ENCODE measurements at places on chromosomes 3 and 15. TPM values are rescaled to one million over a fixed set of nuclear protein-coding genes. Genes with fewer than 3 reads are reported as not detected.

DNA sequence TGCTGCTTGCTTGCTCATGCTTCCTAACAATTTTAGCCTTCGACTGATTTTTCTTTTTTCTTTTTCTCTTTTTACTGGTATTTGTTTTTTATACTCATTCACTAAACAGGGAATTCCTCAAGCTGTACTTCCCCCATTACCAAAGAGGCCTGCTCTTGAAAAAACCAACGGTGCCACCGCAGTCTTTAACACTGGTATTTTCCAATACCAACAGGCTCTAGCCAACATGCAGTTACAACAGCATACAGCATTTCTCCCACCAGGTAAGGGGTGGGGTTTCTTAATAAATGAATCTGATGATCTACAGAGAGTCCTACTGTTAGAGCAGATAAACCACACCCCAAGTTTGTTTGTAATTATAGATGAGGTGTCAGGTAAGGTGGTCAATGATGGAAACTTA is 178.8 kb downstream of the MBNL1 start:
- H3K27ac ChIP-seq, result no peak overlapping the region

GRCh38 chr15:94070356-94071295 is 160.7 kb upstream of the MCTP2 start:
- H3K27me3 ChIP-seq, result no peaks in the 10 kb centered on the region
- no peaks in the 10 kb centered on the region for H3K36me3 ChIP-seq
- H3K4me3 ChIP-seq, result peak overlapping the region; percentile 14
- peak overlapping the region; percentile 43 for H3K27ac ChIP-seq
- DNase-seq, result peak; percentile 78
- peaks cover 13% of the 10 kb centered on the region for H3K4me1 ChIP-seq

DNA sequence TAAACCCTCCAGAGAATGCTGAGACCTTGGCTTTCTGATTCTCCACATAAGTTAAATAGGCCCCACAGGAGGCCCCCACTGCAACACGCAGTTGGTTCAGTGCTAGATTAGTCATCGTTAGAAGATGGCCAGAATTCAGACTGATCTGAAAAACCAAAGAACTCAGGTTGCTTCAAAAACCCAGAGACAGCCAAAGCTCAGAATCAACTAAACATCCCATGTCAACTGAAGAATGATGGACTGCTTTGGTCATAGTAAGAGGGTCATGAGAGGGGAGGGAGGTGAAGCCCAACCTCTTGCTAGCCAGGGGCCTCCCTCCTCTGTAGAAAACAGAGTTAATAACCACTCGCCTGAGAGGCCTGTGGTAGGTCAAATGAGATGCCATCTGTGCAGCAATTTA is 93.1 kb downstream of the AKAP13 start:
- H3K4me3 ChIP-seq, result no peak overlapping the region
- peak; percentile 53 for DNase-seq
- H3K36me3 ChIP-seq, result no peaks in the 10 kb centered on the region
- peaks cover 15% of the 10 kb centered on the region for H3K4me1 ChIP-seq

GRCh38 chr3:46890132-46890531 is 12.6 kb downstream of the PTH1R start:
- no peak overlapping the region for H3K27ac ChIP-seq
- H3K4me3 ChIP-seq, result no peak overlapping the region
- peaks cover 58% of the 10 kb centered on the region for H3K27me3 ChIP-seq
- DNase-seq, result no peak
- no peaks in the 10 kb centered on the region for H3K36me3 ChIP-seq
- H3K4me1 ChIP-seq, result peaks cover 24% of the 10 kb centered on the region

Gene WWTR1
- total RNA-seq, result 35.5 TPM

Gene NMB
- 3.0 TPM for total RNA-seq

- H3K4me1 ChIP-seq, result peaks cover 11% of the 10 kb centered on the region
- no peak overlapping the region for H3K27ac ChIP-seq
- no peaks in the 10 kb centered on the region for H3K27me3 ChIP-seq
- no peak for DNase-seq
- no peak overlapping the region for H3K4me3 ChIP-seq
Measured at GRCh38 chr3:40763807-40764206, 239.0 kb downstream of the ZNF621 start.

- no peak overlapping the region for H3K4me3 ChIP-seq
- H3K27ac ChIP-seq, result no peak overlapping the region
- DNase-seq, result no peak
- H3K27me3 ChIP-seq, result no peaks in the 10 kb centered on the region
Measured at GRCh38 chr3:73924048-73924447, 299.3 kb upstream of the PDZRN3 start.

DNA sequence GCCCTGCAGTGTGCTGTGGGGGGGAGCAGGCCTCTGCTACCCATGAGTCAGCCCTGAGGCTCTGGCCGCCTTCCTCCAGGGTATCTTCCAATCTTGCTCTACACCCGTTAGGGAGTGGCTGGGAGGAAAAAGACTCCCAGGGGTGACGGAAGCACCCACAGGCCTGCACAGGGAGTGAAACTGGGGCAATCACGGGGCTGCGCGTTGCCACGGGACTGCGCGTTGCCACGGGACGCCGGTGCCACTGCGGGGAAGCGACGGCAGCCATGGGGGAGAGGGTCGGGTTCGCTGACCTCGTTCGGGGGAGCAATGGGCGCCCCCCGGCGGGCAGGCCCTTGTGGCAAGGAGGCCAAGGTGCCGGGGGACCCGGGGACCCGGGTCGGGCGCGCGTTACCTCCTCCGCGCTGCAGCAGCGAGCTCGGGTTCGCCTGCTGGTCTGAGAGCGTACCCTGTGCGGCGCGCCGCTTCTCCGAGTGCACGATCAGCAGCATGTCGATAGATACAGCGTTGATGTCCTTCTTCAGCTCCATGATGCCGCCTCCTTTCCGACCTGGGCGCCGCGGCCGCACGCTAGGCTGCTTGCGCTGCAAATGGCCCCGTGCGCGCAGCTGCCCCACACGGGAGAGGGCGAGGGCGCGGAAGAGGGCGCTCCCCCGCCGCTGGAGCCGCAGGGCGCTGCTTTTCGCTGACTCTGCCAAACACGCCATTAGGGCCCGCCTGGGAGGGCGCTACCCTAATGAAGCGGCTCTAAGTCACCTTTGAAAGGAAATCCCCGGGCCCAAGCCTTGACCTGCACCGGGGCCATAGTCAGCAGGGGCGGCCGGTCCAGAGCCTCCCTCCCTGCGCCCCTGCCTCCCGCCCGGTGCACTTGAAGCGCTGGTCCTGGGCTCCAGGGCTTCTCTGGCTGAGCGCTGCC is at the start of gene KY:
Gene KY, minus strand, starts transcription at position 592 of the 916 bp plus-strand sequence. Its CDS starts 62 bp downstream, at position 530.
- H3K4me1 ChIP-seq, result peaks cover 45% of the 10 kb centered on the region
- peak within 1 kb of the TSS; percentile 72 for H3K27ac ChIP-seq
- DNase-seq, result peak; percentile 79
- peaks cover 25% of the 10 kb centered on the region for H3K27me3 ChIP-seq
- H3K36me3 ChIP-seq, result peaks cover 8% of the 10 kb centered on the region

Gene CIDEC
- total RNA-seq, result 0.13 TPM

DNA sequence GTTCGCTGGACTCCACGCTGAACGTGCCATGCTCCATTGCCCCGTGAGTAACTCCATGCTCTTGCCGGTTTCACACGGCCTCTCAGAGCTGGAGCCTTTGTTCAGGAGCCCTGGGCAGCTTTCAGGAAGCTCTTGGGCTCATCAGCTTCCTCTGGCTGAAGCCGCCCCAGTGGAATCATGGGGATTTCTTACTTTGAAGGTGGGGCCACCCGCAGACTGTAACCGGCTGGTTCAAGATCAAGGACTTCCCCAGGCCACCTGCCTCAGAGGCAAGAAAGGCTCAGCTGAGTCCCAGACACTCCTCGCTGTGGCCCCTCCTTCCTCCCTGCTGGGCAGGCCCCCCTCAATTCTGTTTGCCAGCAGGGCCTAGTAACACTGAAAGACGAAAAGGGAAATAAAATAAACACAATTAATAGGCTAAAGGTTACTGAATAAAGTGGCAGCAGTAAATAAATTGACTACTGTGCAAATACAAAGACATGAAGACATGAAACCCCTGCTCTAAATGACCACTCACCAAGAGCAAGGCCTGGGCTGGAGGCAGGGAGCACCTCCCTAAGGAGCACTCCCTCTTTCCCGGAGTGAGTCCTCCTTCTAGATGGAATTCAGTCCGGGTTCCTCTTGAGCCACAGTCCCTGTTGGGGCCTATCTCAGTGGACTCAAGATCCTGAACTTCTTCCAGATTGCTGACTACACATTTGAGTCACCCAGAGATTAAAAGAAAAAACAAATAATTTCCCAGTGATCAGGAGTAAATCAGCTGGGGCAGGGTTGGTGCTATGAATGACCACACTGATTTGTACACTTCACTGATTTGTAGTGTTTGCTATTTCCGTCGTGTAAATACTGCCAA is 51.0 kb downstream of the ZDHHC19 start:
- DNase-seq, result peak; percentile 53
- H3K4me1 ChIP-seq, result peaks cover 19% of the 10 kb centered on the region
- H3K27ac ChIP-seq, result no peak overlapping the region
- no peaks in the 10 kb centered on the region for H3K27me3 ChIP-seq
- no peaks in the 10 kb centered on the region for H3K36me3 ChIP-seq

DNA sequence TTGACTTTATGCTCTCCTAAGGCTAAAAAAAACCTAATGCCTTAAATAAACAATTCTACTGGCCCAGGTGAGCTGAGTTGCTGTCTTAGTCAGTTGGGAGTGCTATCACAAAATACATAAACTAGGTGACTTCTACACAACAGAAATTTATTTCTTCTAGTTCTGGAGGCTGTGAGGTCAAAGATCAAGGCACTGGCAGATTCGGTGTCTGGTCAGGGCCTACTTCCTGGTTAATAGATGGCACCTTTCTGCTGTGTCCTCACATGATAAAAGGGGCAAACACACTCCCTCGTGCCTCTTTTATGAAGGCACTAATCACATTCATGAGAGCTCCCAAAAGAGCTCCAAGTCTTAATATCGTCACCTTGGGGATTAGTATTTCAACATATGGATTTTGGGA is 11.5 kb upstream of the TBL1XR1 start:
- no peaks in the 10 kb centered on the region for H3K36me3 ChIP-seq
- H3K4me3 ChIP-seq, result no peak overlapping the region
- no peak overlapping the region for H3K27ac ChIP-seq
- DNase-seq, result no peak

- H3K4me3 ChIP-seq, result no peak overlapping the region
- H3K4me1 ChIP-seq, result no peaks in the 10 kb centered on the region
- H3K27ac ChIP-seq, result no peak overlapping the region
- no peaks in the 10 kb centered on the region for H3K27me3 ChIP-seq
- DNase-seq, result no peak
Measured at GRCh38 chr3:24363242-24363641, 131.4 kb downstream of the THRB start.

DNA sequence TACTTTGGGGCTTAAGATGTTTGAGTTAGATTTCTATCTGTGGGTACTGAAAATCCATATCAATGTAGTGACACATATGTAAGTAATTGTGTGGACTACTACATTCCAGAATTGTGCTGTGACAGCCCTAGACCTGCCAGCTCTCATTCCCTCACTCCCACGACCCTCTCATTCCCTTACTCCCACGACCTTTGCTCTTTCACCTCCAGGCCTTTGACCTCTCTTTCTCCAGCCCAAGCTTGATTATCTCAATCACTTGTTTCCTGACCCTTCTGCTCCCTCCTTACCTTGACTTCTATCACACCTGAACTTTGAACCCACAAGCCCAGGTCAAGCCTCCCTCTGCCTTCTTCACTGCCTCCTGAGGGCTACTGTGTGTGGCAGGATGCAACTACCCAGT is 3.6 kb upstream of the RUVBL1 start:
- H3K36me3 ChIP-seq, result no peaks in the 10 kb centered on the region
- no peak overlapping the region for H3K4me3 ChIP-seq
- DNase-seq, result no peak
- peaks cover 9% of the 10 kb centered on the region for H3K4me1 ChIP-seq
- peaks cover 5% of the 10 kb centered on the region for H3K27me3 ChIP-seq

- no peaks in the 10 kb centered on the region for H3K36me3 ChIP-seq
- no peak overlapping the region for H3K4me3 ChIP-seq
- DNase-seq, result no peak
- no peak overlapping the region for H3K27ac ChIP-seq
- H3K27me3 ChIP-seq, result no peaks in the 10 kb centered on the region
Measured at GRCh38 chr3:159996018-159996417, 7.4 kb downstream of the IL12A start.

DNA sequence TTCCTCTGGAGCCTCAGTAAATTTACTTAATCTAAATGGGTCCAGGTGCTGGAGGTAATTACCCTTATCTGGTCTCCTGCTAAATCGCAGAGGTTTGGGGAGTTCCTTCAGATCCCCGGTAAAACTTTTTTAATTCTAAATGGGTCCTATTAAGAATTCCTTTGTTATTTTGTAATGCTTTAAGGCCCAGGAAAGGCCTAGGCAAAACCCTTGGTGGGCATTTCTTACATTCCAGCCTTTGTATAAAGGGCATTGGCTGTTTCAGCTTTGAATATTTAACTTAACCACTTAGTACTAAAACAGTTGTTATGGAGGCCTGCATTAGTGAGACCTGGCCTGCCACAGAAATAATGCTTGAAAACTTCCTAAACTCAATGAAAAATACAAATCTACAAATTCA is 14.9 kb upstream of the ZNF662 start:
- H3K27me3 ChIP-seq, result peaks cover 2% of the 10 kb centered on the region
- H3K4me1 ChIP-seq, result no peaks in the 10 kb centered on the region
- no peak overlapping the region for H3K4me3 ChIP-seq
- no peak for DNase-seq
- H3K36me3 ChIP-seq, result no peaks in the 10 kb centered on the region

GRCh38 chr3:196546537-196546936 is 21.8 kb downstream of the WDR53 start:
- DNase-seq, result no peak
- no peaks in the 10 kb centered on the region for H3K36me3 ChIP-seq
- no peak overlapping the region for H3K4me3 ChIP-seq
- H3K4me1 ChIP-seq, result no peaks in the 10 kb centered on the region
- H3K27me3 ChIP-seq, result no peaks in the 10 kb centered on the region

Gene DLEC1
- total RNA-seq, result 0.22 TPM

- H3K27ac ChIP-seq, result no peak overlapping the region
- no peaks in the 10 kb centered on the region for H3K36me3 ChIP-seq
- H3K4me3 ChIP-seq, result no peak overlapping the region
- DNase-seq, result no peak
Measured at GRCh38 chr3:195609229-195609628, 25.5 kb upstream of the APOD start.

GRCh38 chr3:12973827-12974226 is 99.4 kb downstream of the IQSEC1 start:
- no peak for DNase-seq
- peaks cover 5% of the 10 kb centered on the region for H3K27me3 ChIP-seq
- peaks cover 4% of the 10 kb centered on the region for H3K36me3 ChIP-seq

Gene ABHD5
- total RNA-seq, result 8.8 TPM

DNA sequence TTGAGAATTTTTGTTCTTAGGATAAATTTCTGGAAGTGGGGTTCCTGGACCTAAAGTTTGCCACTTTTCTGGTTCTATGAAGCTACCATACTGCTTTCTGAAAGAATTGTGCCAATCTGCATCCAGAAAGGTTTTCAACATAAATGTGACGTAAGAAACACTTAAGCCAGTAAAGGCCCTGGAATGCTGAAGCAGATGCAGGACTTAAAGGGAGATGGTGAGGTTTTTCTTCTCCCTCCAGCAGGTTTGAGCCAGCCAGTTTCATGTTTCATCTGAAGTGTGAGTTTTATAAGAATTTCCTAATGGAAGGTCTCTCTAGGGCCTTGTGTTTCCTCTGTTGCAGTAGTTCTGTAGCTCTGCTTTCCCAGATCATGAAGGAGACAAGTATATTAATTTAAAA is 33.1 kb downstream of the ZNF592 start:
- no peak overlapping the region for H3K27ac ChIP-seq
- H3K36me3 ChIP-seq, result peaks cover 53% of the 10 kb centered on the region
- no peak for DNase-seq
- peaks cover 11% of the 10 kb centered on the region for H3K4me1 ChIP-seq
- H3K4me3 ChIP-seq, result no peak overlapping the region
- no peaks in the 10 kb centered on the region for H3K27me3 ChIP-seq
